SK-N-DZ (cell line): ENCODE measurements at places on chromosomes 3 and 15.
A peak's percentile ranks its signal among the peaks of the same experiment; 100 is the strongest.

GRCh38 chr3:187447737-187448136 is 79.6 kb downstream of the RTP4 start:
- DNase-seq = no peak

GRCh38 chr15:39828374-39828931 is 45.8 kb upstream of the FSIP1 start:
- peak; percentile 26 for DNase-seq

GRCh38 chr3:150697646-150698045 is 6.1 kb downstream of the ERICH6 start:
- DNase-seq = no peak

GRCh38 chr3:137013951-137014688 is 56.3 kb downstream of the IL20RB start:
- peak; percentile 87 for DNase-seq

- no peak for DNase-seq
Measured at GRCh38 chr15:27196691-27197090, 225.7 kb downstream of the GABRG3 start.

GRCh38 chr3:112561484-112561733 is 353 bp downstream of the ATG3 start:
- DNase-seq = no peak

DNA sequence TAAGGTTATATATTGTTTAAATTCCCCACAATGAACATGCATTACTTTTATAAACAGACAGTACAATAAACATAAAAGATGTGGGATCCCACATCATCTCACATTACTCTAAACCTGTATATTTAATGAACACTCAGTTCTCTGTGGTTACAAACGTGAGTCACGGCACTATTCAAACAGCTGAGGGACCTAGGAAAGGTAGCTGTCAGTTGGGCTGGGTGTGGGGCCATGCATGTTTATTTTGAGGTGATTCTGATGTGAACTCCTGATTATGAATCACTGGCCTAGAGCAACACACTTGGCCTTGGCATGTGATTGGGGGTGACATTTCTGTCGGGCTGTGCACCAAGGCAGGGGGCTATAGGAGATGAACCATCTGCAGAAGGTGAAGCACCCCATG is 147.6 kb upstream of the HACD2 start:
- no peak for DNase-seq

- DNase-seq = no peak
Measured at GRCh38 chr15:90609242-90610180, 79.8 kb downstream of the CRTC3 start.
